Mesenchymal stem cell (in vitro differentiated cells and primary cell): ENCODE measurements at places on chromosomes 16 and 17.

- H3K4me1 ChIP-seq = peaks cover 2% of the 10 kb centered on the region
- H3K36me3 ChIP-seq = peaks cover 15% of the 10 kb centered on the region
- no peak overlapping the region for H3K27ac ChIP-seq
- no peaks in the 10 kb centered on the region for H3K27me3 ChIP-seq
- H3K4me3 ChIP-seq = no peak overlapping the region
These were observed 8.2 kb downstream of the LRRC37B start for GRCh38 chr17:32015245-32016013.

DNA sequence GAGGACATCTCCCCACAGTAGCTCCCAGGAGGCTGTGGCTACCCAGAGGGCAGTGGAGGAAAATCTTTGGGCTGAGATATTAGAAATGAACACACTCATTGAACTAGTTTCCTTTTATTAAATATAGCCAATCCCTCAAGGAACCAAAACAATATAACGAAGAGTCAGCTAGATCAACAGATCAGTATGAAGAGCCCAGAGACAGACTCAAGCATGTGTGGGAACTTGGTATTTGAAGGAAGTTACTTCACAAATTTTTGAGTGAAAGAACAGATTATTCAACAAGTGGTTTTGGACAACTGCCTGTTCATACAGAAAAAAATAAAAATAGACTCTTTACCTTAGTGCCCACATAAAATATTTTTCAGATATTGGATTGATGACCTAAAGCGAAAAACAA is 183.6 kb upstream of the PMFBP1 start:
- no peak overlapping the region for H3K4me3 ChIP-seq
- H3K4me1 ChIP-seq = no peaks in the 10 kb centered on the region
- H3K27me3 ChIP-seq = no peaks in the 10 kb centered on the region
- H3K27ac ChIP-seq = no peak overlapping the region
- no peak for DNase-seq

- H3K4me3 ChIP-seq = no peak overlapping the region
- no peaks in the 10 kb centered on the region for H3K27me3 ChIP-seq
- no peaks in the 10 kb centered on the region for H3K36me3 ChIP-seq
- no peak overlapping the region for H3K27ac ChIP-seq
- no peak for DNase-seq
- H3K4me1 ChIP-seq = no peaks in the 10 kb centered on the region
These were observed 30.0 kb upstream of the ANKRD40CL start for GRCh38 chr17:50797135-50797810.

DNA sequence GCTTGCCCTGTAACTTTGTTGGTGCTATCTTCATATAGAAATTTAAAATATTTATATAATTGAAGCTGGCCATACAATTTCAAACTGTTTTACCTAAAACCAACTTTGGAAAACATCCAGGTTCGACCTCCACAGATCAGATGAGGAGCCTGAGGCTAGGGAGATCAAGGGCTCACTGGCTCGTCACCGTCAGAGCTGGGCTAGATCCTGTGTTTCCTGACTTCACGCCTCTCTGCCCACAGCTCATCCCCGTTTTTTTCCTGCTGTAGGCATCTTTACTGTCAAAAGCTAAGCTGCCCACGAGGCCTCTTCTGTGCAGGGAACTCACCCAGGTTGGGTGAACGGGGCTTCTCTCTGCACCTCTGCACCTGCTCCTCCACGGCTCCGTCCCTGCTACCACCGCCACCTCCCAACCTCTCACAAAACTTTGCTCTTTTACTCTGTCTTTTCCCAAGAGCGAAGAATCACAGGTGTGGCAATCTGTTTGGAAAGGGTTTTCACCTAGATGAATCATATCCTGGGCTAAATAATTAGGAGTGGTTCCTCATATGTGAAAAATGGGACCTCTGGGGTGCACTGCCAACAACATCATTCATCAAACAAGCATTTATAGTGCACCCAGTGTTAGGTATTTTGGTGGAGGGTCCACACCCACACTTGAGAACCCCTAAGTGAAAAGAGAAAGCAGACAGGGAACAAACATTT is 24.8 kb upstream of the KDM6B start:
- DNase-seq = no peak
- H3K27me3 ChIP-seq = peaks cover 23% of the 10 kb centered on the region
- peaks cover 2% of the 10 kb centered on the region for H3K4me1 ChIP-seq
- H3K27ac ChIP-seq = no peak overlapping the region

- no peak for DNase-seq
- H3K36me3 ChIP-seq = peaks cover 73% of the 10 kb centered on the region
- H3K27ac ChIP-seq = no peak overlapping the region
- H3K4me3 ChIP-seq = no peak overlapping the region
These were observed 18.9 kb downstream of the PSME3IP1 start for GRCh38 chr16:57166951-57167350.

DNA sequence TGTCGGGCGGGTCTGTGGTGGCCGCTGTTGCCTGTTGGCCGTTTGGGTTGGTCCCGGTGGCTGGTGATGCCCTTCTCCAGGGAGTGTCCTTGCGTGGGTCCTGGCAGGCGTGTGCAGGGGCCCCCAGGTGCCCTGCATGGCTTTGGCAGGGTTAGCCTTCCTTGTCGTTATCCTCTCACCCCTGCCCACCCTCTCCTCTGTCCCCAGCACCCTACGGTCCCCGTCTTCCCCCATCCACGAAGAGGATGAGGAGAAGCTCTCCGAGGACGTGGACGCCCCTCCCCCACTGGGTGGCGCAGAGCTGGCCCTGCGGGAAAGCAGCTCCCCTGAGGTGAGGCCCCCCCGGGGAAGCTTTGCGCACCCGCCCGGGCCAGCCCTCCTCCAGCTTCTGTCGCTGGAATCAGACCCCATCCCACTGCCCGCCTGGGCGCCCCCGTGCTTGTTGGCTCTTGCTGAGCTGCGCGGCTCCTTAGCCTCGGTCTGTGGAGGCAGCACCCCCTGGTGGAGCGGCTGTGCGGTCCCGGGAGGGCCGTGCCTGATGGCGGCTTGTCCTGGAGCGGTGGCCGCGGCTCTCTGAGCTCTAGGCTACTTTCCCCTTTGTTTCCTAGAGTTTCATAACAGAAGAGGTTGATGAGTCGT is 10.6 kb upstream of the NUDT16L1 start:
- no peak overlapping the region for H3K27ac ChIP-seq
- no peak overlapping the region for H3K4me3 ChIP-seq
- peaks cover 13% of the 10 kb centered on the region for H3K4me1 ChIP-seq
- peak; percentile 33 for DNase-seq
- H3K36me3 ChIP-seq = peaks cover 100% of the 10 kb centered on the region

DNA sequence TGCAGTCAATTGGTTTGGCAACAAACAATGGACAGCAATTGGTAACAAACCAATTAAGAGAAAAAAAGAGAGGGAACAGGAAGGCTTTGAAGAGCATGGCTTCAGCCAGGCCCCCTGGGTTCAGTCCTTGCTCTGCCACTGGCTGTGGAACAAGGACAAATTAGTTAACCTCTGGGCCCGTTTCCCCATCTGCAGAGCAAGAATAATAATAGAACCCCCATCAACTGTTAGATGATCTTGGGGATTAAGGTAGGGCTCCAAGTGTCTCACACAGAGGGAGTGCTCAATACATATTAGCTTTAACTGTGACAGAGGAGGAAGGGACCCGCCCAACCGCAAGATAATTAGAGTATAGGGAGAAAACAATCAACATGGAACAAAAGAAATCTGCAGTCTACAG is 55.2 kb downstream of the PECAM1 start:
- H3K27me3 ChIP-seq = no peaks in the 10 kb centered on the region
- H3K4me1 ChIP-seq = no peaks in the 10 kb centered on the region
- no peak overlapping the region for H3K27ac ChIP-seq
- DNase-seq = no peak
- no peak overlapping the region for H3K4me3 ChIP-seq

DNA sequence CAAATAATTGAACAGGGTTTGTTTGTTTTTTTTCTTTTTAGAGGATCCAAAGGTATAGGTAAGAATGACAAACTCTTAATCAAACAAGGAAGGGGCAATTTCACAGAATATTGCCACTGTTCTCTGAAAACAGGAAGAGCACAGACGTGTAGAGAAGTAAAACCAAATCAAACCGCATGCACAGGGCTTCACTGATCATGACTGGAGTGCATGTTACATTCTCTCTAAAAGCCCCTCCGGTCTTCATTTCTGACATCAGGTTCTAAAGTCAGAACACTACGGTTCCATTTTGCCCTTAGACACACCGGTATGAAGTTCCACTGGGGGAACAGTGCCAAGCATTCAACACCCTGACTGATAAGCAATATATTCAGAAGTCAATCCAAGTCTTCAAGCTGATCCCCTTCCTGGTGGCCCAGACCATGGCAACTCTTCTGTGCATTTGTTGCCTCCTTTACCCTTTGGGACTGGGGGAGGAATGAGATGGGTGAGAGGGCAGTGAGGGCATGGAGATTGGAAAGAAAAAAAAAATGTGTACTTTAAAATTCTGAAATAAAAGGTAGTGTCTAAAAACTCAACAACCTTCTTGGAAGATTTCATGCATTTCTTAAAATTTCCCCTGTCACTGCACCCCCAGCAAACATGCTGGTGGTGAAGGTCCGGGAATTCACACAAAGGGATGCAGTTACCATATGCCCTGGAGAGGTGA is 1.4 kb downstream of the MMD start:
- H3K4me1 ChIP-seq = peaks cover 9% of the 10 kb centered on the region
- no peaks in the 10 kb centered on the region for H3K36me3 ChIP-seq
- DNase-seq = no peak
- H3K27me3 ChIP-seq = no peaks in the 10 kb centered on the region
- peak overlapping the region; percentile 91 for H3K4me3 ChIP-seq

GRCh38 chr17:8326511-8327302 is 12.9 kb upstream of the ODF4 start:
- peaks cover 12% of the 10 kb centered on the region for H3K4me1 ChIP-seq
- H3K27ac ChIP-seq = no peak overlapping the region
- peak overlapping the region; percentile 57 for H3K4me3 ChIP-seq
- peak; percentile 45 for DNase-seq
- no peaks in the 10 kb centered on the region for H3K36me3 ChIP-seq

- H3K4me1 ChIP-seq = no peaks in the 10 kb centered on the region
- no peak overlapping the region for H3K27ac ChIP-seq
- no peaks in the 10 kb centered on the region for H3K27me3 ChIP-seq
- DNase-seq = no peak
- H3K4me3 ChIP-seq = no peak overlapping the region
- no peaks in the 10 kb centered on the region for H3K36me3 ChIP-seq
These were observed 3.4 kb upstream of the NSRP1 start for GRCh38 chr17:30113213-30113612.

DNA sequence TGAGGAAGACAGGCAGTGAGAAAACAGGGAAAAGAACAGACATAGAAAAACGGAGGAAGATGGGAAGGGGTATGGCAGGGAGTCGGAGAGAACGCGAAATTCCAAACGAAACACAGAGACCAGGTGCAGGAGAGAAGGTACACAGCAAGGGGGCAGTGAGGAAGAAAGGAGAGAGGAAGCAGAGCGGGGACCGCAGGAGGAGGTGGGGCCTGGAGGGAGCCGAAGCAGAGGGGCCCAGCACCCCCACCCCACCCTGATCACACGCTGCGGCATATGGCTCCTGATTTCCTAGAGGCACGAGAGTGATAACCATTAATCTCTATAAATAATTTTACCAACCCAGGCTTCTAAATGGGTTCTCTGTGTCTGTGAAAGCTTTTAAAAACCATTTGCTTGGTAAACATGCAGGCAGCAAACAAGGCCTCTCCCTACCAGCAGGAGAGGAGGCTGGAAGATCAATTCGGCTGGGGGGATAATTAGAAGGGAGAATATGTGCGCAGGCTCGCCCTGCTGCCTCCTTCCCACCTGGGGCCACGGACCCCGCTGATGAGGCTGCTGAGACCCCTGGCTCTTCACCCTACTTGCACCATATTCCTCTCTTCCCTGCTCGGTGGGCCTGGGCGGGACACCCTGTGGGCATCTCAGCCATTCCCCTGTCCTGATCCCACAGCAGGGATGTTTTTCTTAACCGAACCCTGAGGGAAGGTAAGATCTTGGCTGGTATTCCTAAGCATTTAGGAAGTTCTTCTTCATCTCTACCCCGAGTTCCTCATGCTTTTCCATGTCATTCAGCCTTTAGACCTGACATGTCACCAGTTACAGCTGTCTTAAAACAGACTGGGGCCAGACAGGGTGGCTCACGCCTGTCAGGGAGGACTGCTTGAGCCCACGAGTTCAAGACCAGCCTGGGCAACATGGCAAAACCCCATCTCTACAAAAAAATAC is 86.7 kb downstream of the TMEM132E start:
- no peaks in the 10 kb centered on the region for H3K4me1 ChIP-seq
- H3K27me3 ChIP-seq = no peaks in the 10 kb centered on the region
- H3K4me3 ChIP-seq = no peak overlapping the region
- no peak overlapping the region for H3K27ac ChIP-seq

- H3K27ac ChIP-seq = peak overlapping the region; percentile 86
- no peaks in the 10 kb centered on the region for H3K36me3 ChIP-seq
- peak overlapping the region; percentile 5 for H3K4me3 ChIP-seq
- H3K27me3 ChIP-seq = no peaks in the 10 kb centered on the region
These were observed 682.1 kb upstream of the SOX9 start for GRCh38 chr17:71438631-71439146.

GRCh38 chr17:33980193-33980592 is 274.9 kb upstream of the CCL2 start:
- no peak for DNase-seq
- no peaks in the 10 kb centered on the region for H3K36me3 ChIP-seq
- H3K27ac ChIP-seq = no peak overlapping the region
- H3K4me1 ChIP-seq = no peaks in the 10 kb centered on the region

DNA sequence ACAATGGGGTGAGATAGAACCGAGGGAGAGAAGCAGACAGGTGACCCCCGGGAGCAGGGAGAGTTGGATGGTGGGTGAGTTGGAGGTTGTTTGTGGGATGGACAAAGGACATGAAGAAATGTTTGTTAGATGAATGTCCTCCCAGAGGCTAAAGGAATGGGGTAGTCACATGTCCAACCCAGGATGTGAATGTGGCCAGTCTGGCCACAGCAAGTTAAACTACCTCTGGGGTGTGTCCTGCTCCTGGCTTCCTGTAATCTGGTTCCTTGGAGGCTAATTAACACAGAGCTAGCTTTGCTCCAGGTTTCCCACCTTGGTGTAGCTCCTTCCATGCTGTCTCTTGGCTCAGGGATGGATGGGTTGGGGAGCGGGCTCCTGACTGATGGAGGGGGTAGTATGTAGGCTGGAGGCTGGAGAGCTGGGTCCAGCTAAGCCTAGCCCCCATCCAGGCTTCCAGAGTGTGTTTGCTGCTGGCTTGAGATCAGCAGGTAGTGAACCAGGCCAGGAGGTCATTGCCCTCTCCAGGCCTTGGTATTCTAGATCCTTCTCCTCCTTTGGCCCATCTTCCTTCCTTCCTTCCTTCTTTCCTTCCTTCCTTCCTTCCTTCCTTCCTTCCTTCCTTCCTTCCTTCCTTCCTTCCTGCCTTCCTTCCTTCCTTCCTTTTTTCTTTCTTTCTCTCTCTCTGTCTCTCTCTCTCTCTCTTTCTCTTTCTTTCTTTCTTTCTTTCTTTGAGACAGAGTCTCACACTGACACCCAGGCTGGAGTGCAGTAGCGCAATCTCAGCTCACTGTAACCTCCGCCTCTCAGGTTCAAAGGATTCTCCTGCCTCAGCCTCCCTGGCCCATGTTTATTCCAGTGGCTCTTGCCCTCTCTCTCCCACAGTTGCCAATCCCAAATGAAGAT is 28.0 kb upstream of the UBE2G1 start:
- H3K27ac ChIP-seq = no peak overlapping the region
- H3K4me1 ChIP-seq = no peaks in the 10 kb centered on the region
